NCI-H1092 (cell line): ENCODE measurements at places on chromosomes 3 and 15.

DNA sequence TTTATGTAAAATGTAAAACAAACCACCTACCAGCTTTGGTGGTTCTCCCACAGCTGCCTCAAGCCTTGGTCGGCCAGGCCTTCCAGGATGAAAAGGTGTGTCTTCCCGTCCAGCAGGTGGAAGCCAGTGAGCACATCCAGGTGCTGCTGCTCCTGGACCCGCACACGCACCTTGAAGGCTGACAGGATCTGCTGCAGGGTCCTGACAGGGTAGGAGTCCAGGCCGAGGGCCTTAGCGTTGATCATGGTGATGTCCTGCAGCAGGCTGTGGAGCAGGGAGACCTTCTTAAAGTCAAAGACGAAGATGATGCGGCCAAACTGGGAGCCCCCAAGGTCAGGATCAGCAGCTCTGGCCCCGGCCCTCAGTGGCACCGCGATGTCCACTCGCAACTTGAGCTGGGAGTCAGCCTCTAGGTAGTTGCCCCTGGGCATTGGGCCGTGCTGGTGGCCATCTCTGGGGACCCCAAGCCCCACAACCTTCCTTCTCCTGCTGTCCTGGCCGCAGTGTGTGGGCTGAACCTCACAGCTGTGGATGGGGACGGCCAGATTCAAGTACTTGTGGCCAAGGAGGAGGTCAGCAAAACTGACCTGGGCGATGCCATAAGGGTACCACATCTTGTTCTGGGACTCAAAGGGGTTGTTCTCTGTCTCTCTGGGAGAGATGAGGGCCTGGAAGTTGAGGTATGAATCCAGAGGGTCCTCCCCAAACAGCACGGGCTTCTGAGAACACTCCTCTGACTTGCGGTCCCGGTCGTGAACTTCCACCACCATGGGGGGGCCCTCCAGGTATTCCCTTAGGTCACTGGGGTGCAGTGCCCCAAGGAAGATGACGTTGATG, 48.6 kb downstream of the CFAP92 start:
- no peak for DNase-seq

DNA sequence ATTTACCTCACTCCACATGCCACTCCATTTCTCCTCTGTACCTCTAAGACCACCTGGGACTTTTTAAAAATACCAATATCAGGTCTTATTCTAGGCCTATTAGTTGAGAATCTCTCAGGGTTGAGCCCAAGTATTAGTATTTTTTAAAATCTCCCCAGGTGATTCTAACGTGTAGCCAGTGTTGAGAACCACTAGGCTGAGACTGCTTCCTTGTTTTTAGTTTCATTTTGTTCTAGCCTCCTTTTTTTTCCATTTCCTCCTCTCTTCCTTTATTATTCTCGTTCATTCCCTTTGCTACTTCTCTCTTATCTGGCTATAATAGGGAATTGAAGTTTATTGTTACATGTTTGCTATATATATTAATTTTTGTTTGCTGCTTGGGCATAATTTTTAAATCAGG, 217.8 kb upstream of the CD96 start:
- DNase-seq = no peak

- DNase-seq = no peak
Measured at GRCh38 chr15:85154061-85154460, 172.4 kb downstream of the PDE8A start.

DNA sequence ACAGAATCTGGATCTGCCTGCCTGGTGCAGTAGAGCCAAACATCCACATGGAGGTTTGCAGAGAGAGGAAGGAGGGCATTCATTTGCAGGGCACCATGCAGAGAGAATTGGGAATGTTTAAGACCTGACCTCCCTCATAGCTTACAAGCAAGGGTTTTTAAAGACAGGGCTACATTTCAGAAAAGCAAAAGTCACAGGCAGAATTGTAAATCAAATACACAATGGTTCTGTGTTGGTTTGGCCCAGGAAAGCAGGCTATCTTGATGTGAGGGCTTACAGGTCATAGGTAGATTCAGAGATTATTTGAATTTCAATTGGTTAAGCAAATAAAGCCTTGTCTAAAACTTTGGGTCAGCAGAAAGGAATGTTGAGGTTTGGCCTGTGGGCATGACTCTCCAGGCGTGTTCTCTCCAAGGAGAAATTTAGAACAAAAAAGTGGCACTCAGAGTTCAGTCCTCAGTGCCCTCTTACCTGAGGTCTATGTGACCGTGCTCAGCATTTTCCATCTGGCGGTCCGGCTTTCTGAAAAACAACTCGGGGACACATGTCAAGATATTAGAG, 91.5 kb downstream of the CD47 start:
- no peak for DNase-seq

DNA sequence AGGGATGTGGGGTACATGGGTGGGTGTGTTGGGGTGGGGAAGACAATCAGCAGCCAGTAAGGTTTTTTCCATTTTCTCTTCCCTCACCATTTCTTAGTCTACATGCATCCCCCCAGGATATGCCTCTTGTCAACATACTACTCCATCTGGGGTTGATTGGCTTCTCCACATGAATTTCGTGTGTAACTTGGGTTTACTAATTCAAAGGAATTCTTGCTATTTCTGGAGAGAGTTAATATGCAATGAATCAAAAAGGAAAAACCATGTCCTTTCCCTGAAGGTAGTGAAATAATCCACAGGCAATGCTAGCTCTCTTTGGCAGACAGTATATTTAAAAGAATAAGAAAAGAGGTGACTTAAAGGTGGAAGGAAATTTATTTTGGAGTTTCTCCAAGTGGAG, 198.4 kb downstream of the EBLN2 start:
- DNase-seq = no peak

DNA sequence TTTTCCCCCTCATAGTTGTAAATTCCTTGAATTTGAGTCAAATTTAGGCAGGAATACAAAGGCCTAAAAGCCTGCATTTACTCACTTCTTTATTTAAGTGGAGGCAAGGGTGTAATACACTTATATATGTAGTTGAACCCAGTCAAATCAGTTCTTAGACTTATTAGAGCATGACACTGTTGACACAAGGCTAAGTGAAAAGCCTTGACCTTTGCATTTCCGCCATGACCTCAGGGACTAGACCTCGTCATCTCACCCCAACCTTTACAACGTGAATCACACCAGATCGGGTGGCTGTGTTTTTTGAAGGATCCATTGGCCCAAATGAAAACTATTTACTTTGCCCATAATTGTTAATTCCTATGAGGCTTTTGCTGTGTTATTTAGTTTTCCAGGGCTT, 774.4 kb downstream of the ROBO1 start:
- no peak for DNase-seq

- DNase-seq = no peak
Measured at GRCh38 chr3:101853982-101854381, 4.7 kb downstream of the NFKBIZ start.

- DNase-seq = no peak
Measured at GRCh38 chr3:121736112-121736511, 13.4 kb downstream of the GOLGB1 start.

GRCh38 chr15:44811337-44811736, 75.0 kb downstream of the TRIM69 start:
- peak; percentile 51 for DNase-seq

- DNase-seq = no peak
Measured at GRCh38 chr15:98854496-98854895, 153.1 kb downstream of the PGPEP1L start.

- no peak for DNase-seq
Measured at GRCh38 chr3:193496658-193497057, 58.0 kb downstream of the ATP13A4 start.

DNA sequence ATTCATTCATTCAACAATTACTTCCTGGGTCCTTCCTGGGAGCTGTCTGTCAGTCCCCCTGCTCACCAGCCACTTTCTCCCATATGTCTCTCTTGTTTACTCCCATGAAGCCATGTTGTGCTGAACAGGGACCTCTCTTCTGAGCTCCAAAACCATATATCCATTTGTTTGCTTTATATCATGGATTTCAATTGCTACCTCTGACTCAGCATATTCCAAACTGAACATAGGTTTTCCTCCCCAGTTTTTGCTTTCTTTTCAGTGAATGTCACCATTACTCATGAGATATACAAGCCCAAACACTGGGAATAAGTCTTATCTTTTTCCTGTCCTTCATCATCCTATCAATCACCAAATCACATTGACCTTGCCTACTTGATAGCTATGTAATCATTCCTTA, 152.5 kb upstream of the P2RY1 start:
- no peak for DNase-seq

DNA sequence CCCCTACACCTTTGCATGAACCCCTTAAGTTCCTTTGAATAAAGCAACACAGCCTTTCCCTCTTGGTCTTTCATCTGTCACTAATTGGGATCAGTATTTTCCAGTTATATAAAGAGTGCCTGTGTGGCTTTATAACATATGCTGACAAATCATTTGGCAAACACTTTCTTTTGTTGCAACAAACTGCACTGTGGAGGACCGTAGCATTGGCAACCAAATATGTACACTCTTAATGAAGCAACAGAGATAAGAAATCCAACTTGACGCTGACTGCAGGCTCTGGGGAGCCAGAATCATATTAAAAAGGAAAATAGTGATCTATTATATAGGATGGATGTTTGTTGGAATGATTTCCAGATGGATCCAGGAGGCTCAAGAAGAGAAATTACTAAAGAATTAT, 120.1 kb upstream of the PRICKLE2 start:
- no peak for DNase-seq

DNA sequence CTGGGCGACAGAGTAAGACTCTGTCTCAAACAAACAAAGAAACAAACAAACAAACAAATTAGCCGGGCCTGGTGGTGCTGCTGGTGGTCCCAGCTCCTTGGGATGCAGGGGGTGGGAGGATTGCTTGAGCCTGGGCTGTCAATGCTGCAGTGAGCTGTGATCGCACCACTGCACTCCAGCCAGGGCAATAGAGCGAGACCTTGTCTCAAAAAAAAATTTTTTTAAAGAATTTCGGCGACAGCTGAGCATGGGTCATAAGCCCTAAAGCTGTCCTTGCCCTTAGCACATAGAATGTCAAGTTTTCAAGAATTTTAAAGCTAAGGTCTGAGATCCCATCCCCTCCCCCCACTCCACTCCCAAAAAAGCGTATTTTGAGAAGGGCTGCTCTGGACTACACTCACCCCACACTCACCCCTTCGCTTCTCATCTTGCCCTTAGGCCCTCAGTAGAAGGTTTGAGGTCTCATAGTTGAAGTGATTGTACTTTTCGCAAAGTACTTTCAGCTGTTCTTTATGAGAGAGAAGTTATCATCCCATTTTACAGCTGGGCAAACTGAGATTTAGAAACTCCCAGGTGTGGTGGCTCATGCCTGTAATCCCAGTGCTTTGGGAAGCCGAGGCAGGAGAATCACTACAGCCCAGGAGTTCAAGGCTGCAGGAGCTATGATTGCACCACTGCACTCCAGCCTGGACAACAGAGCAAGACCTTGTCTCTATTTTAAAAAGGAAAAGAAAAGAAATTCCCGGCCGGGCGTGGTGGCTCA, 34.3 kb upstream of the FLNB start:
- no peak for DNase-seq

DNA sequence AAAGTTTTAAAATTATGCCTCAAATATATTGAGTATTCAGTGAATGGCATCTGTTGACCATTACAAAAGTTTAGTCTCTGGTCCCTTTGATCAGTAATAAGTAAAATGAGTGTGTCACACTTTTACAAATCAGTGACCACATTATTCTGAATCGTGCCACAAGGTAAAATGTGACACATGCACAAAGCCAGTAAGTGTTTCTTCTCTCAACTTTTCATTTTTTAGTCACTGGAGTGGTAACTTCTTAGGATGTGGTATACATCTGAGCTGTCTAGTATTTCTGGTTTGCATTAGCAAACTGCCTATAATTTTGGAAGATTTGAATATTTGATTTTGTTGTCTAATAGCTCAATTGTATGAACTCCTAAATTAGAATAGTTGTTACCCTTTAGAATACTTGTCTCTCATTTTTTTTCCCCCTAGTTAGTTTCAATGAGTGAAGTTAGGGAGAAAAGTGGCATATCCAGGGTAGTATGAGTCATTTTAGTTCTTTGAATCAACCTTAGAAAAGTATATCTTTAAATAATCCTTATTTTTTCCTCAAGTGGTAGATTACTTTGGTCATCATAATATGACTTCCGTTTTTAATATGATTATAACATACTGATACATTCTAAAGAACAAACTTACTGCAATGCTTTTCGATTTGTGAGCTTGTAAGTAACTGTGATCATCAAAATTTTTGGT, 18.1 kb downstream of the DNAJC13 start:
- DNase-seq = no peak

DNA sequence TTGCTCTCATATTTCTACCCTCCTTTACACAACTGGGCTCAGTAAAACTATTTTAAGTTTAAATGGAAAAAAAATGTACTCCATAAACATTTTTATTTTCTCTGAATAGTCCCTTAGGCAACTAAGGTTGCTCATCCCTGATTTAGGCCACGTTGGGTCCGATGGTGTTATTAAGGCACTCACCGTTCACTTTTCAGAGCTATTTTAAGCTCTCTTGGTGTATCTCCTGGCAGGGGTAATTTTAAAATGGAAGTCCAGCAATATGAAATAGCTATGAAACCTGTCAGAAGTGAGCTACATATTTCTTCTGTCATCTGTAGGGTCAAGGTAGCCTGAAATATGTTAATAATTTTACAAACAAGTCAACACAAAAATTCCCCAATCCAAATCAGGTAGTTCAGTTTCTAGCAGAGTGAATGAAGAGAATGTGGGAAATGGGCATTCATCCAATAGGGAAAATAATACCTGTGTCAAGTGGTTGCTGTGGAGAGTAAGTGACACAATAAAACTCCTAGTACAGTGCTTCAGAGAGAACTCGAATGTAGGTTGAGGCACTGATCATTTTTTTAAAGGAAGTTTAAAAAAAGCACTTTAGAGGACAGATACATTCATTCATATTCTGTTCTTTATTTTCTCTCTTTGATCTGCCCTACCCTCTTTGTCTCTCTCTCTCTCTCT, 209.3 kb upstream of the FEZF2 start:
- DNase-seq = peak; percentile 13

DNA sequence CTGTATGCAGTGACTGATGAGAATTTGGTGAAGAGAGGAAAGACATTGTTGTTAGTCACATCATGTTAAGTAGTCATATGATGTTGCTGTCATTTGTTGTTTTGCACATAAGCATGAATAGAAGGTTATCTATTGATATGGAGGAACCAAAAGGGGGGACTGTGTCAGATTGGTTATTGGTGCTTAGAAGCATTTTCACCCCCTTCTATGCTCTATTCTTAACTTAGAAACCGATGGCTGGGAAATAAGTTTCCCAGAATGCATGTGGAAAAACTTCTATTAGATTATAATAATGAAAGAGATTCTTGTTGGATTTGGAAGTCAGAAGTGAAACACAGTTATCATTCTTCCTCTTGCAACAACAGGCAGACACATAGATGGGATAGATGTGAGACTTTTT, 33.2 kb upstream of the CADM2 start:
- DNase-seq = no peak

GRCh38 chr3:178063461-178063860, 472.8 kb upstream of the KCNMB2 start:
- DNase-seq = no peak

- no peak for DNase-seq
Measured at GRCh38 chr3:101050046-101050445, 56.8 kb upstream of the ABI3BP start.

DNA sequence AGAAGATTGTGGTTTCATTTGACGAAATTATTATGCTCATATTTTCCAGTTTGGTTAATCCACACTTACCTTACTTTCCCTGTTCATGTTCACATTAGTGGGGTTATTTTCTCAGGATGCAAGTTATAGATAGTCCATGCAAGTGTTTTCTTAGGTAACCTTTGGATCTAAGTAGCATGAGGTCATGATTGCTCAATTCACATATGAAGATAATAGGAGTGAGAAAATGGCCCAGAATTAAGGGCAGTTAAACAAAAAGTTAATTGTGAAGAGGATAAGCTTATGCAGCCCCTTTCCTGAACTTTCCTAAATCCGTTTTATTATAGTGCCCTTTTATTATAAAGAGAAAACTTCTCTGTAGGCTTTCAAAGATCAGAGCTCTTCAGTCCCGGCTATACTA, 83.4 kb downstream of the CD200R1L start:
- no peak for DNase-seq
